ENCODE measurements at places on chromosomes 5 and 9.

DNA sequence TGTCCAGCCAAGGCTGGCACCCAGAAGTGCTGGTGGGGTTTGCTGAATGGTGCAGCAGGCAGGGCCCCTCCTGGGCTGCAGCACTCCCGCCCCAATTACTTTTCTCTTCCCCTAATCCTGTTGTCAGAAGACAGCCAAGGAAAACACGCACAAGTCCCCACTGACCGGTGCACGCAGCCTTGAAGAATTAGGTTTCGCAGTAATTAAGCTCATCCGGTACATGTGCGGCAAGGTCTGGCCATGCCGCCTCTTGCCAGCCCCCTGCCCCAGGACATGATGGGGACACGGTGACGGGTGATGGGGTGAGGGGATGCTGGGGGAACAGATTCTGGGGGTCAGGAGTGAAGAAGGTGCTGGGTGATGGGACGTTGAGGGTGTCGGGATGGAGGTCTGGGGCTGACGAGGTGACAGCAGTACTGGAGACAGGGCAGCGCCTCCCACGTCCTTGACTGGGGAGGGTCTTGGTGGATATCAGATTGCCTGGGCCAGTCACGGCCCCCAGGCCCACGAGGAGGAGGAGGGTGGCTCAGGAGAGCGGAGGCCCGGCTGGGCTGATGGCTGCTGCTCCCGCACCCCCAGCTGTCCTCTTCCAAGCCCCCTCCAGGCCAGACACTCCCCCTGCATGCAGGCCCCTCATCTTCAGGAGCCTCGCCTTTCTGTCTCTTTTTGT is 34.9 kb downstream of the BARX1 start:
- H3K27ac ChIP-seq, result no peak overlapping the region
- no peaks in the 10 kb centered on the region for H3K4me1 ChIP-seq
- no peak overlapping the region for H3K4me3 ChIP-seq
- DNase-seq, result no peak

GRCh38 chr9:129146441-129146941 is 31.6 kb downstream of the IER5L start:
- no peak overlapping the region for H3K4me3 ChIP-seq
- no peaks in the 10 kb centered on the region for H3K27me3 ChIP-seq
- H3K4me1 ChIP-seq, result peaks cover 57% of the 10 kb centered on the region
- peak overlapping the region; percentile 99 for H3K27ac ChIP-seq
- H3K36me3 ChIP-seq, result peaks cover 14% of the 10 kb centered on the region

DNA sequence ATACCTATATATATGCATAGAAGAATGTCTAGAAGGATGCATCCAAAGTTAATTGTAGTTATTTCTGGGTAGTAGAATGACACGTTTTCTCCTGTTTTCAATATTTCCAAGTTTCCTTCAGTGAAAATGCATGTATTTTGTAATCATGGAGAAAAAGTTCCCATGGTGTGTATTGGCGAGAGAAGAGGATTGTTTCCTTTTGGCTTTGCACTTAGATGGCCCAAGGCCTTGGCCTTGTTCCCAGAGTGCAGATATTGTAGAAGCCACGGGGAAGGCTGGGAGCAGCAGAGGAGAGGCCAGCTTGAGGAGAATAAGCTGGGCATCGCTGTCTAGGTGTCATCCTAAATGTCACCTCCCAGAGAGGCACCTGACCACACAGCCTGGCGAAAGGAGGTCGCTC is 44.0 kb downstream of the IRF1 start:
- peaks cover 7% of the 10 kb centered on the region for H3K36me3 ChIP-seq
- H3K27me3 ChIP-seq, result no peaks in the 10 kb centered on the region
- H3K27ac ChIP-seq, result peak overlapping the region; percentile 62

DNA sequence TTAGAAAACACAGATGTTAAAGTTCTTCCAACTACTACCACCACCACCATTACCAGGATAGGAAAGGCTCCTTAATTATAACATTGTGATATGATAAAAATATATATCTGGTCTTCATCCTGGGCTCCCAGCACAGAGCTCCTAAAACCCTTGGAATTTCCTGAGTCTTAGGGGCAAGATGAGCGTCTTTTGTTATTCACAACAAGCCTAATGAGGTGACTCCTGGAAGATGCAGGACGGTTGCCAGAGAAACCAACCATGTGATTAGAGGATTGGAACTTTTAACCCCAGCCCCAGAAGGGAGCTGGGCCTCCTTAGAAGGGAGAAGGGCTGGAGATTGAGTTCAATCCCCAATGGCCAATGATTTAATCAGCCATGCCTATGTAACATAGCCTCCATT is 148.0 kb upstream of the ADRA1B start:
- H3K4me1 ChIP-seq, result peaks cover 5% of the 10 kb centered on the region
- H3K4me3 ChIP-seq, result no peak overlapping the region
- DNase-seq, result no peak
- no peaks in the 10 kb centered on the region for H3K27me3 ChIP-seq
- no peaks in the 10 kb centered on the region for H3K36me3 ChIP-seq

- DNase-seq, result no peak
- no peaks in the 10 kb centered on the region for H3K27me3 ChIP-seq
- peak overlapping the region; percentile 92 for H3K4me3 ChIP-seq
- no peaks in the 10 kb centered on the region for H3K36me3 ChIP-seq
- peaks cover 42% of the 10 kb centered on the region for H3K4me1 ChIP-seq
Measured at GRCh38 chr5:134227259-134227658, 1.4 kb upstream of the PPP2CA start.

GRCh38 chr5:74206579-74207550 is 433.7 kb downstream of the ENC1 start:
- no peaks in the 10 kb centered on the region for H3K4me1 ChIP-seq
- no peak overlapping the region for H3K27ac ChIP-seq
- no peaks in the 10 kb centered on the region for H3K27me3 ChIP-seq
- no peak overlapping the region for H3K4me3 ChIP-seq
- no peaks in the 10 kb centered on the region for H3K36me3 ChIP-seq

DNA sequence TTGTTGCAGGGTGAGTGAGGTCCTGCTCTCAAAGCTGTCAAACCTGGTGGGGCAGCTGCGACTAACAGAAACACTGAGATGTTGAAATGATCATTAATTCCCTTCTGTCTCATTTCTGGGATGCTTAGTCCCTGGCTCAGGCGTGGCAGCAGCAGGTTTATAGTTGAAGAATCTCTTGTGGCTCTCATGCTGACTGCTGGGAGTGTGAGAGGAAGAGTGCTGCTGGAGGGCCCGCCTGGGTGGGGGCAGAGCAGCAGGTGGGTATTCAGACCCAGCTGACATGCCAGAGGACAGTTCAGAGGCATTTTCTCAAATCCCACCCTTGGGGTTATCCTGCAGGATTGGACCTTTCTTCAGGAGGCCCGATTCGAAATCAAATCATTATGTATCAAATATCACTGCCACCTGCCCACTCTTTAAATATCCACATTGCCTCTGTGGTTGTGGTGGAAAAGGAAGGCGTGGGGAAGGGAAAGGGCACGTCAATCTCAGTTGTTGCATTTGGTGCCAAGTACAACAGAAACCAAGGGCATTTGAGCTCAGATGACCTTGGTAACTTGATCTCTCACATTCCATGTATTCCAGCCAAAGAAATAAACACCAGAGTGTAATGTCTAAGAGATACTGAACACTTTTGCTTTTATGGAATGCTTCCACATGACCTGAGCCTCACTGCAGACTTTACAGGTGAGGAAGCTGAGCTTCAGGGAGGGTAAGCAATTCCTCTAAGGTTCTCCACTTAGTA is 224.3 kb downstream of the AOPEP start:
- no peak for DNase-seq
- H3K27ac ChIP-seq, result peak overlapping the region; percentile 84
- peaks cover 30% of the 10 kb centered on the region for H3K4me1 ChIP-seq
- no peak overlapping the region for H3K4me3 ChIP-seq

- no peaks in the 10 kb centered on the region for H3K27me3 ChIP-seq
- H3K4me1 ChIP-seq, result peaks cover 45% of the 10 kb centered on the region
- peak overlapping the region; percentile 49 for H3K27ac ChIP-seq
- no peak for DNase-seq
- no peak overlapping the region for H3K4me3 ChIP-seq
- H3K36me3 ChIP-seq, result no peaks in the 10 kb centered on the region
Measured at GRCh38 chr9:72524820-72525540, 3.6 kb downstream of the TMC1 start.

GRCh38 chr9:94181408-94182181 is 77.5 kb upstream of the ZNF169 start:
- peaks cover 49% of the 10 kb centered on the region for H3K4me1 ChIP-seq
- no peaks in the 10 kb centered on the region for H3K36me3 ChIP-seq
- no peaks in the 10 kb centered on the region for H3K27me3 ChIP-seq
- DNase-seq, result no peak

- H3K4me1 ChIP-seq, result no peaks in the 10 kb centered on the region
- no peaks in the 10 kb centered on the region for H3K27me3 ChIP-seq
- H3K36me3 ChIP-seq, result no peaks in the 10 kb centered on the region
- no peak for DNase-seq
- no peak overlapping the region for H3K27ac ChIP-seq
- no peak overlapping the region for H3K4me3 ChIP-seq
Measured at GRCh38 chr9:88759364-88759763, 224.4 kb downstream of the NXNL2 start.

DNA sequence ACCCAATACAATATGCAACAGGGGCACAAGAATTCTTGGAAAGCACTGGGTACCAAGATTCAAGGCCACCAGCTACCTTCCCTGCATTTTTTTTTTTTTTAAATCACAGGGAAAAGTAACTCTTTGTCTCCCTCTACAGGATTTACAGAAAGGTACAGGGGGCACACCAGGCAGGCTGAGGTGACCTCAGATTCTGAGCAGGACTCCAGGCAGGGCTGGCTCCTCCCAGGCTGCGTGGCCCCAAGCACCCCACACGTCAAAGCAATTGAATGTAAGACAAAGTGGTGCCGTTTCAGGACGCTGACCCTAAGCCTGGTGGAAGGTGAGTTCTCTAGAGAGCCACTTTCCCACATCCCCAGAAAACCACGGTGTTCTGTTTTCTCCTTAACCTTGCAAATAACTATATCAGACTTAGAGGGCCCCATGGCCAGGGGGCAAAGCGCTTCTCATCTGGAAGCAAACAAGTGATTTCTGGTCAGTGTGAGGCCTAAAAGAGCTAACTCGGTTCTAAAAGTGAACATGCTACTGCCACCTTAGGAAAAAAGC is 222.6 kb downstream of the ROR2 start:
- H3K4me1 ChIP-seq, result peaks cover 7% of the 10 kb centered on the region
- DNase-seq, result no peak
- H3K36me3 ChIP-seq, result no peaks in the 10 kb centered on the region
- H3K27ac ChIP-seq, result no peak overlapping the region
- no peak overlapping the region for H3K4me3 ChIP-seq
- no peaks in the 10 kb centered on the region for H3K27me3 ChIP-seq

- H3K4me1 ChIP-seq, result no peaks in the 10 kb centered on the region
- no peaks in the 10 kb centered on the region for H3K27me3 ChIP-seq
- no peak for DNase-seq
- no peak overlapping the region for H3K27ac ChIP-seq
- H3K36me3 ChIP-seq, result no peaks in the 10 kb centered on the region
Measured at GRCh38 chr5:179132586-179133355, 72.6 kb downstream of the ZNF354C start.

DNA sequence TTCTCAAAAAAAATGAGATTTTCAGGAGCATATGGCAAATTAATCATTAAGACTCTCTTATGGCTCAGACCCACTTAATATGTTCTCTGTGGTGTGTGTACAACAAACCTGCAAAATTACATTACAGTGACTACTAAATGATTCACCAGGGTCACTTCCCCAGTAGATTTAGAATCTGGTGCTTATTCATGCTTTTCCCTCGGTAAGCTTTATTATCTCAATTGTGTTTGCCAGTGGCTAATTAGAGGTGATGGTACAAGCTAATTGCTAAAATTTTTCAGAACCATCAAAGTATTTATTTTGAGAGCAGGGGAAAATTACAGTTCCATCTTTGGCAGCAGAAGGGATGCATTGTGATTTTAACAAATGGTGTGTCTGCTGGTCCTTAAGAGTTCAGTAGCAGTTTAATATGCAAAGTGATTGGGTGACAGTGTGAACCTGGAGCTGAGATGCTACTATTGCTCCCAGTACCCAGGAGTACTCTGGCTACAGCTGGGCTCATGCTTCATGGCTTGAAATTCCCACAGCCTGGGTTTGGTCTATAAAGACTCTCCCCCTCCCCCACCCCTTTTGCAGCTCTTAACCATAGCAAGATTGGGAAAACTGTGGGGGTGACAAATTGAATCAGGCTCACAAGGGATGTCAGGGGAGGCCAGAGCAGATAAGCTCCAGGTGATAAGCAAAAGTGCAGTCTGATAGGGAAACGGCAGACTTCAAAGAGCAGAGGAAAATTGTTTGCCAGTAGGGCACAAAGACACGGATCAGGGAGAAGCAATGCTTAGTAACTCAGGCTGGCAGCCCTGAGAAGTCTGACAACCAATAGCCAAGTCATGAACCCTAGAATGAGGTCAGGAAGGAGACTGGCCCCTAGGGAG is 92.8 kb upstream of the RAD23B start:
- no peak for DNase-seq
- H3K27ac ChIP-seq, result no peak overlapping the region
- H3K4me1 ChIP-seq, result no peaks in the 10 kb centered on the region
- no peak overlapping the region for H3K4me3 ChIP-seq
- no peaks in the 10 kb centered on the region for H3K27me3 ChIP-seq
- no peaks in the 10 kb centered on the region for H3K36me3 ChIP-seq

DNA sequence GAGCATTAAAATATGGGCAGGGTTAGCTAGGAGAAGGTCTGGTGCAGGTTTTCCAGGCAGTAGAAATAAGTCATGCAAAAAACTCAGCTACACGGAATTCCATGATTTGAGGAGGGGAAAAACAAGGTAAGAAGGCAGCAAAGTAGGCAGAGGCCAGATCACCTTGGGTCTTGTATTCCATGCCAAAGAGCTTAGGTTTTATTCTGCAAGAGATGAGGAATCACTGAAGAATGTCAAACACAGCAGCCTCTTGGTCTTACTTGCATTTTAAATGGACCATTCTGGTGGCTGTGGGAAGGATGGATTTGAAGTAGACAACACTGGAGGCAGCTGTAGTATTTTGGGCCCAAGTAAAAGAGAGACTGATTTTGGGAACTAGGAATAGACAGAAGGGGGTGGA is 8.6 kb downstream of the TRPM3 start:
- no peaks in the 10 kb centered on the region for H3K36me3 ChIP-seq
- H3K27me3 ChIP-seq, result no peaks in the 10 kb centered on the region
- no peak for DNase-seq
- no peaks in the 10 kb centered on the region for H3K4me1 ChIP-seq
- H3K4me3 ChIP-seq, result no peak overlapping the region

DNA sequence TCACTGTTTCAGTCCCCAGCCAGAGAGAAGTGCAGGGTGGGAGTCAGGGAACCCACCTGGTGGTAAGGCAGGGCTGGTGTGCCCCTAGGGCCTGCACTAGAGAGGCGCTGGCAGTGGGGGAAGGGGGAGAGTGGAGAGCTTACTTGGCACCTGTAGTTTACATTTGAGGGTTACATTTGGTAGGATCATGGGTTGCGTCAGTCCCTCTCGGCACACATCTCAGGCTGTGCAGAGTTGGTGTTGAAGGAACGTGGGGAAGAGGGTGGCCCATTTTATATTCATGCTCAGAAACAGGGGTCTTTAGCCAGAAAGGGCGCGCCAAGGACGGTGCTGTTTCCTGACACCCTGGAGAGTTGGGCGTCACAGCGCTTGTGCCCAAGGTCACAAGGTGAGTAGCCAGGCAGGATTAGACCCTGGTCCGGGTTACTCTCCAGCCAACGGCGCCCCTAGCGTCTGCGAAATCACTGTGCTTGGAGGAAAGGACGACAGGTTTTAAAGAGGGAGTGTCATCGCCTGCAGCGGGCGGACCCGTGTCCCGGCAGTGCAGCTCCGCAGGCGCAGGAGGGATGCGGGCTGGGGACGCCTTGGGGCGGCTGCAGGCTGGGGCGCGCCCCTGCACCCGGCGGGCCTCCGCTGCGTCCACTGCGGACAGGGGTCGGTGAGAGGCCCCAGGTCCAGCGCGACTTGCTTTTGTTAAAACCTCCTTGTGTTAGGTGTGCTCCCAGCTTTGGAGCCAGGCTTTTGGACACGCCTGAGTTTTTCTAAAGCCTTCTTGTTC is 272.6 kb downstream of the FANCC start:
- peak overlapping the region; percentile 80 for H3K4me3 ChIP-seq
- H3K4me1 ChIP-seq, result peaks cover 26% of the 10 kb centered on the region
- no peak for DNase-seq
